ENCODE measurements at places on chromosomes 7 and 10. TPM values are rescaled to one million over a fixed set of nuclear protein-coding genes. Genes with fewer than 3 reads are reported as not detected.

Gene LIPK
- not detected for total RNA-seq

Gene TRIM50
- not detected for total RNA-seq

DNA sequence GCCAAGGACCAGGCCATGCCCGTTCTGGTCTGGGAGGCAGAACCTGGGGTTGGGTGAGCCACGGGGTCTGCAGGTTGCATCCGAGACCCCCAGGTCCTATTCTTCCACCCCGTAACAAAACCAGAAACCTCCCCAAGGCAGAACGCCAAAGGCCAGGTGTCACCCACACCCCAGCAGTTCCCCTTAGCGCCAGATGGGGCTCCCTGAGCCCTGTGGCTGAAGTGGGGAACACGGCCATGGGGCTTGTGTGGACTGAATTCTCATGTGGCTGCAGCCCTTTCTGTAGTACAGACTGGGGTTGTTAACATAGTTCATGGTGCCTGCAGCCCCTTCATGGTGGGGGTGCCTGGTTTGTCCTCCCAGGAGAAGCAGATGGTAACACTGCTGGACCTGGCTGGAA, 10.2 kb downstream of the BRI3 start:
- peaks cover 28% of the 10 kb centered on the region for H3K4me1 ChIP-seq
- H3K36me3 ChIP-seq: no peaks in the 10 kb centered on the region
- no peaks in the 10 kb centered on the region for H3K27me3 ChIP-seq
- no peak overlapping the region for H3K4me3 ChIP-seq

Gene WNT8B
- total RNA-seq: not detected

- no peak for DNase-seq
- H3K36me3 ChIP-seq: no peaks in the 10 kb centered on the region
These were observed 67.7 kb upstream of the NEUROD6 start for GRCh38 chr7:31408140-31408729.

Gene MKI67
- total RNA-seq: under 0.01 TPM

Measured in tibial nerve (tissue), 4 donors.